Activated T-helper 1 cell treated with anti-CD3 and anti-CD28 coated beads, Interleukin-2, amount 50 U/mL, for 16 hours (primary cell): ENCODE measurements at places on chromosomes 7 and 10.

DNA sequence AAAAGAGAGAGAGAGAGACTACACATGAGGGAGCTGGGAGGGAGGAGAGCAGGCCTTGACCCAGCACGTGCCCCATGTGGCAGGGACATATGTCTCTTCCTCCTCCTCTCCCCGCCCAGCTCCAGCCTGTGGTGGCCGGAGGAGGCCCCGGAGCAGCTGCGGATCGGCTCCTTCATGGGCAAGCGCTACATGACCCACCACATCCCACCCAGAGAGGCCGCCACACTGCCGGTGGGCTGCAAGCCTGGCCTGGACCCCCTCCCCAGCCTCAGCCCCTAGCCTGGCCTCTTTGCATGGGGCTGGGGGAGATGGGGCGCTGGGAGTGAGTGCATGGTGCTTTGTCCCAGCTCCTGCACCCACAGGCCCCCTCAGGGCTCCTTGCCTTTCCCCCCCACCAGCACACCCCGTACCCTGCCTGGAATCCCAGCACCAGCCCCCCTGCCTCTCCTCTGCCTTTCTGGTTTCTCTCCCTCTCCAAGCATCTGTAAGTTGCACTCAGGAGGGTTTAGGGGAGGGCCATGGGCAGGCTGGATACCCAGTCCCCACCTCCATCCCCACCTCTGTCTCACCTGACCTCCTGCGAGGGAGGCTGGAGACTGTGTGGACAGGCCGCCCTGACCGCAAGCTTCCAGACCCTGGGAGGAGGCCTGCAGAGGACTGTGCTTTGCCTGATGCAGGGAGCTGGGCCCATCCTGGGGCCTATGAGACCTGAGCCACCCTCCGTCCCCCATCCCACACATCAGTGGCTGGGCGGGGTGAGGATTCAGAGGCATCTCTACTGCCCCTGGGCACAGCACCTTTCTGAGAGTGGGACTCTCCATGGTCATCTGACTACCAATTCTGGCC lies 4.8 kb downstream of the UPK3B start:
- DNase-seq = no peak

- no peak for DNase-seq
These were observed 14.4 kb downstream of the ALKBH4 start for GRCh38 chr7:102450242-102450641.

DNA sequence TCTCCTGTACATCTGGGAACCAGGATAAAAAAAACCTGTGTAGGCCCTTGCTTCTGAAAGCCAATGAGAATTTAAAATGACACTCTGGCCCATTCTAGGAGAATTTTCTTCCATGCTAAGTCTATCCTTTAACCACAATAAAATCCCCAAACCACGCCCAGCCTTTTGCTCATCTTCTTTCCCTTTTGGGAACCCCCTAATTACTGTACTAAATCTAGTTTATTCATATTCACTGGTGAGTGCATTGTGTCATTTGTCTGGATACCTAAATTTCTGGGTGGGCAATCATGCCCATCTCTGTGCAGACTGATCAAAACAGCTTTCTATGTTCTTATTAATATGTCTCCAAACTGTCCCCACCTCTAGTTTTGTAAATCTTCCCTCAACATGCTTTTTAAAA lies 11.7 kb upstream of the CDK14 start:
- DNase-seq = no peak

DNA sequence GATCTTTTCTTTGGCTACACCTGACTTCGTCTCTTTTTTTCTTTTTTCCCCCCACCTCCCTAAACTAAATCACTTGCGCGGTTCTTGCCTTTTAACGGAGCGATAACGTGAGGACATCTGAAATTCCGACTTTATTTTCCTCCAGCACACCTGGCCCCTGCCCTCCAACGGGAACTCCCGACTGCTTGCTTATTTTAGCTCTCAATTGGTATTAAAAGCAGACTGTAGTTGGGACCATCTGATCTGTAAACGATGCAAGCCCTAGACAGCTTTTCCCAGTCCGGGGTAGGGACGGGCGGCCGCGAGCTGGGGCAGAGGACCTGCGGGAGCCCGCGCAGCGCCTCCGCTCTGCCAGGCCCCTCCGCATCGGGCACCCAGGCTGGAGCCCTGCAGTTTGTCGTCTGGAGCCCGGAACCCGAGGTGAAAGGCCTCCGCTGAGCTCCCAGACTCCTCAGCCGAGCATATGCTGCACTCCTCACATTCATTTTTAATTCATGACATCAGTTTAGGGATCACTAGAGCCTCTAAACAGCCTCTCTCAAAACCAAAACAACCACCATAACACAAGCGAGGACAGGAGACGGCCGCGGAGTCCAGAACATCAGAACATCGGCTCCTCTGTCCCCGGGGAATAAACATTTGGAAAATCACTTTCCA lies 10.0 kb upstream of the EMX2 start:
- no peak for DNase-seq

GRCh38 chr7:38429057-38429456 lies 155.6 kb upstream of the TARP start:
- DNase-seq = no peak

DNA sequence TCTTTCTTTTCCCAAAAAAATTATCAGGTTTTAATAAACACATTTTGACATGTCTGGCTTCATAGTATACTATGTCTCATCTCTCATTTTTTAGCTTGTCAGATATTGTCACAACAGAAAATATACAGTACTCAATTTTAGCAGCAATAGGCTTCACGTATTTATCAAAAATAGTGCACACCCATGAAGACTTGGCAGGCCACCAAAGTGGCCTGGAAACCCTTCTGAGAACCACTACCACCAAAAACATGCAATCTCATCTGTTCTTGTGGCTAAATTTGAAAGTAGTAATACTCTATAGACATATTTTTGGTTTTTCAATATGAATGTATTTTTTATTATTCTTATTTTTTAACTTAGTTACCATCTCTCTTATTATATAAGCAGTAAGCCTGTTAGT lies 1094.5 kb upstream of the LRRN3 start:
- no peak for DNase-seq

- DNase-seq = no peak
These were observed 346.7 kb downstream of the CCSER2 start for GRCh38 chr10:84675060-84675459.

DNA sequence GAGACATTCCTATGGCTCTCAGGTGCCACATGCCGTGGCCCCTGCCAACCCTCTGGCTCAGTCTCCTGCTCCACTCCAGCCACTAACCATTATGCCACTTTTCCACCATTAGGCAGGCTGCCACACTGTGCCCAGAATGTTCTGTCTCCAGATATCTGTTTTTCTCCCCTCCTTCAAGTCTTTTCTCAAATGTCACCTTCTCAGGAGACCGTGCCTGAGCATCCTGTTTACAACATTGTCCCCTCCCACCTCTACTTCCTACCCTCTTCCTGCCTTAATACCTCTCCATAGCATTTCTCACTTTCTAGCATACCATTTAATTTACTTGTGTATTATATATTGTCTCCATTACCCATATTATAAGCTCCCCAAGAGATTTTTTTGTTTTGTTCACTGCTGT lies 162.5 kb upstream of the LYZL2 start:
- no peak for DNase-seq

DNA sequence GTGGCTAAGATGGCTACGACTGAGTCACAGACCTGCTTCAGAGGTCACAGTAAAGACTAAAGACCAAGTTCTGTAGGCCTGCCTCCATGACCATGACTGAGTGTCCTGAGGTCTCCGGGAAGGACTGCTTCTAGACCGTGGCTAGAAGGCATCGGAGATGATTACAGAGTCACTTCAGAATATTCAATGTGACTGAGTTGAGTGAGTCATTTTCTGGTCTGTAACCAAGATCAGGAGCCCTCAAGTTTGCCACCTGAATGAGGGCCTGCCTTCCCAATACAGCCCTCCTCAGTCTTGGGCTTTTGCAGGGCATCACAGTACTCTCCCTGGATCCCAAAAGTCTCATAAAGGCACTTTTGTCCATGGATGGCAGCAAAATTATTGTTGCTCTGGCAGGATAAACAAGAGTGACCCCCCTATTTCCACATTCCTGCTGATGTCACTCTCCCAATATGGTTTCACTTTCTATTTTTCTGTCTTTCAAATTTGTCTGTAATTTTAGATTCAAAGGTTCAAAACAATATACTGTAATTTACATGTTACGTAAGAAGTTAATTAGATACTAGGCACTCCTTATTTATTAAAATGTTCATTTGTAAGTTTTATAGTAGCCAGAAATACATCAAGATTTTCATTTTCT lies 47.7 kb upstream of the ZNF92 start:
- no peak for DNase-seq

GRCh38 chr10:84763965-84764364 lies 435.6 kb downstream of the CCSER2 start:
- DNase-seq = no peak

- DNase-seq = no peak
These were observed 48.3 kb upstream of the FAM171A1 start for GRCh38 chr10:15419279-15419874.

DNA sequence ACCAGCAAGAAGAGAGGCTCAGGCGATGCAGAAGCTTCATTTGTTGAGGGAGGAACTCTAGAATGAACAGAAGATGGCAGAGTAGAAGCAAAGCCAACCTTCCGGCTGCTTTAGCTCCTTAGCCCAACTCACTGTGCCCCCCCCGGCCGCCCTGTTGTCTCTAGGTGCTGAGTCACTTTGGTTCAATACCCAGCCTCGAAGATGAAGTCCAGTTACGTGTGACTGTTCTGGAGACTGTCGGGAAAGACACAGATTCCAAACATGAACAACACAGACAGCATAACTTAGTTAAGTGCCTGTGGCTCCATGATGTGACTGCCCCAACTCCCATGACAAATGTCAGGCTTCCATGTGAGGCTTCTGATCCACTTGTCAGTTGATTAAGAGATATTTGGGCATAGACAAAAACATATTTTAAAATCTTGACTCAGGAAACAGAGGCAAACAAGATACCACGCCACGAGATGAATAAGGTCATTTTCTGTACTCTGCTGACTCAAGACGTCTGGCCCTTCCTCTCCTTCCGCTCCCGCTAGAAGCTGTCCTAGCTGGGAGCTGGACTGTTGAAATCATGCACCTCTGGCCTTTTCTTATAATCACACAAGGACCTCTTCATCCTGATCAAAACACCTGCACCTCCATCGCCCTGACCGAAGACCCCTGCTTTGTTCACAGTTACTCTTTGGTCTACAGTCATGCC lies 199.3 kb downstream of the FRMD4A start:
- no peak for DNase-seq
